ENCODE measurements at places on chromosomes 1 and 21.

DNA sequence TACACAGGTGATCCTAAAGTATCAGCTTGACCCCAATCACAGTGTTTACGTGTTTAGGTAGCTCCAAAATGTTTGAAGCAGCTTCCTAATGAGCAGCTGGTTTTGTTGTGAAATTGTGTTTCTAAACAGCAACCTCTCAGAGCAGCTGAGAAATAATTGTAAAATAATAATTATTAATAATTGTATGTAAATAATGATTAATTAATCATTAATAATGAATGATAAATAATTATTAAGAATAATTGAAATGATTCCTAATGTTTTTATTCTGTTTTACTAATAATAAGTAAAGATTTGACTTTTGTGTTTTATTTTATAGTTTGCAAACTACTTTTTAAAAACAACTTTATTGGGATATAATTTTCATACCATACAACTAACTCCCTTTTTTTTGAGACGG is 182.2 kb downstream of the URB2 start:
- no peaks in the 10 kb centered on the region for H3K36me3 ChIP-seq
- no peak for DNase-seq
- H3K4me3 ChIP-seq, result no peak overlapping the region
- H3K27me3 ChIP-seq, result no peaks in the 10 kb centered on the region
- H3K27ac ChIP-seq, result no peak overlapping the region

GRCh38 chr1:225541383-225541782 is 111.5 kb downstream of the ENAH start:
- H3K27ac ChIP-seq, result no peak overlapping the region
- no peak for DNase-seq
- peaks cover 33% of the 10 kb centered on the region for H3K4me1 ChIP-seq
- no peak overlapping the region for H3K4me3 ChIP-seq
- H3K27me3 ChIP-seq, result no peaks in the 10 kb centered on the region
- H3K36me3 ChIP-seq, result no peaks in the 10 kb centered on the region

GRCh38 chr1:248627971-248628844 is 6.7 kb downstream of the OR2T11 start:
- no peak overlapping the region for H3K27ac ChIP-seq
- H3K4me3 ChIP-seq, result peak overlapping the region; percentile 32
- H3K36me3 ChIP-seq, result no peaks in the 10 kb centered on the region
- no peaks in the 10 kb centered on the region for H3K4me1 ChIP-seq

DNA sequence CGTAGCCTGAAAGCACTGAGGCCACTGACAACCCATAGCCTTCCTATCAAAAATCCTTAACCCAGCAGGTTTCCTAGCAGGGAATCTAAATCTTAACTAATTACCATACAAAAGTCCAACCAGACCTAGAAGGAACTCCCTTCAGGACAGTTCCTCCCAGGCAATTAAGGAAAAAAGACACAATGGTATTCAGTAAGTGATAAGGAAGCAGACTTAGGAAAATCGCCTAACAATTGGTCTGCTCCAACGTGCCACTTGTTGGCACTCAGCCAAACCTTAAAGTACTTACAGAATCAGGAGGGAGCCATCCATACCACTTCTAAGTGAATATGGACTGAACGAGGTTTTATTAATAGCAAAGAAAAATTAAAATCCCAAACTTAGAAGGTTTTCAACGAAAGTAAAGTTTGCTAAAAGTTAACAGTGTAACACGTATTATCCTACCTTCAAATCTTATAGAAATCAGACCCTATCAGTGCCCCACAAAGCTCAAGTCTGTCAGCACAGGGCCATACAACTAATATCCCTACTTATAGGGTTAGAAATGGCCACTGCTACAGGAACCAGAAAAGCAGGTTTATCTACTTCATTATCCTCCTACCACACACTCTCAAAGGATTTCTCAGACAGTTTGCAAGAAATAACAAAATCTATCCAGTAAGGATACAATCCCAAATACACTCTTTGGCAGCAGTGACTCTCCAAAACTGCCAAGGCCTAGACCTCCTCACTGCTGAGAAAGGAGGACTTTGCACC is 29.0 kb downstream of the SPATA6 start:
- peaks cover 10% of the 10 kb centered on the region for H3K36me3 ChIP-seq
- H3K4me3 ChIP-seq, result no peak overlapping the region
- H3K27ac ChIP-seq, result no peak overlapping the region
- no peaks in the 10 kb centered on the region for H3K4me1 ChIP-seq
- no peaks in the 10 kb centered on the region for H3K27me3 ChIP-seq

GRCh38 chr1:36511804-36512798 is 29.4 kb upstream of the CSF3R start:
- H3K4me3 ChIP-seq, result no peak overlapping the region
- H3K27ac ChIP-seq, result peak overlapping the region; percentile 47
- peak; percentile 42 for DNase-seq

- peak overlapping the region; percentile 88 for H3K27ac ChIP-seq
- H3K4me1 ChIP-seq, result peaks cover 100% of the 10 kb centered on the region
- DNase-seq, result peak; percentile 47
- peaks cover 54% of the 10 kb centered on the region for H3K36me3 ChIP-seq
- H3K27me3 ChIP-seq, result peaks cover 10% of the 10 kb centered on the region
- peak overlapping the region; percentile 83 for H3K4me3 ChIP-seq
Measured at GRCh38 chr1:66350001-66350547, 183.9 kb upstream of the SGIP1 start.

DNA sequence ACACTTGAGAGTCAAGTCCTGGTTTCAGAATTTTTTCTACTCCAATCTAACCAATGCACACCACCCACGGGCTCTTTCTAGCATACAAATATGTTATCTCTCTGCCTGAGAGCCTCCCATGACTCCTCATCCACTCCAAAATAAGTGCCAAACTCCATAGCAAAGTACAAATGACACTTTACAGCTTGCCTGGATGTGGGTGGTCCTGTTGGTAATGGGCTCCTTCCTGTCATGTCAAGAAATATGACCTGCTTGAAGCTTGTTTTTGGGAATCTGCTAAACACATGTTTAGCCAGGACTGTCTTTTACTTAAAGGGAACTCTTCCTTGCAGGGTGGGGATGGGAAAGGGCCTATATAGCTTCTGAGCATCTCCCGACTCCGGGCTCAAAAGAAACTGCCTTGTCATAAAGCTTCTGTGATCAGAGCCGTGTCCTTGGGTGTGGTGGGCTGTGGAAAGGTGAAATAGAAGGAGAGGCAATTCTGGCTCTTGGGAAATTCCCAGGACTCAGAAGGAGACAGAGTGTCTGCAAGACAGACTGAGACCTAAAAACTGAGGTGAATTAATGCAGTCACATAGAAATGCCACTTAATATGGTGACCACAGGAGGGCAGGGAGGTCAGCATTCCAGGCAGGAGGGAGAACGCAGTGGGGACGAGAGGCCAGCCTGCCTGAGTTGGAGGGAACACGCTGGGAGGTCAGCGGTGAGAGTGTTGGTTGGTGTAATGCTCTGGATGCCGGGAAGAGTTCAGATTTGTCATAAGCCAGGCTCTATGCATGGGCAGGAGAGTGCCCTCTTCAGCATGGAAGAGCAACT is 6.1 kb upstream of the IGFN1 start:
- peaks cover 26% of the 10 kb centered on the region for H3K27me3 ChIP-seq
- peak; percentile 84 for DNase-seq
- H3K4me1 ChIP-seq, result peaks cover 15% of the 10 kb centered on the region
- no peak overlapping the region for H3K4me3 ChIP-seq
- H3K27ac ChIP-seq, result no peak overlapping the region

GRCh38 chr1:205285381-205286101 is 36.0 kb downstream of the NUAK2 start:
- H3K27me3 ChIP-seq, result no peaks in the 10 kb centered on the region
- peaks cover 65% of the 10 kb centered on the region for H3K4me1 ChIP-seq
- DNase-seq, result no peak
- H3K4me3 ChIP-seq, result peak overlapping the region; percentile 46
- peak overlapping the region; percentile 95 for H3K27ac ChIP-seq
- no peaks in the 10 kb centered on the region for H3K36me3 ChIP-seq

DNA sequence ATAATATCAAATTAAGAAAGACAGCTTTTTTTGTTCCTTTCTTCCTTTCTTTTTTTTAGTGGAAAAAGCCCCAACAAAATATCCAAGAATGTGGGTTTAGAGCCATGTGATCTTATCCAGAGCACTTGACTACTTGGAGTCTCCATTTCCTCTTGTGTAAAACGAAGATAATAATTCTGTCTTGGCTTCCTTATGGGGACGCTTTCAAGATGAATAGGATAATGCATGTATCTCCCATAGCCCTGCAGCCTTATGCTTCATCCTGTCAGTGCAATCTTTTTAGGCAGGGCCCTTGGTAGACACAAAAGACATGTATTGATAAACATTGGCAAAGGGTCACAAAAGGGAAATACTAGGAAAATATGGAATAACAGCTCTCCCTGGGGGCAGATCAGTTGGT is 34.8 kb downstream of the ZBTB18 start:
- H3K4me3 ChIP-seq, result no peak overlapping the region
- no peak for DNase-seq

DNA sequence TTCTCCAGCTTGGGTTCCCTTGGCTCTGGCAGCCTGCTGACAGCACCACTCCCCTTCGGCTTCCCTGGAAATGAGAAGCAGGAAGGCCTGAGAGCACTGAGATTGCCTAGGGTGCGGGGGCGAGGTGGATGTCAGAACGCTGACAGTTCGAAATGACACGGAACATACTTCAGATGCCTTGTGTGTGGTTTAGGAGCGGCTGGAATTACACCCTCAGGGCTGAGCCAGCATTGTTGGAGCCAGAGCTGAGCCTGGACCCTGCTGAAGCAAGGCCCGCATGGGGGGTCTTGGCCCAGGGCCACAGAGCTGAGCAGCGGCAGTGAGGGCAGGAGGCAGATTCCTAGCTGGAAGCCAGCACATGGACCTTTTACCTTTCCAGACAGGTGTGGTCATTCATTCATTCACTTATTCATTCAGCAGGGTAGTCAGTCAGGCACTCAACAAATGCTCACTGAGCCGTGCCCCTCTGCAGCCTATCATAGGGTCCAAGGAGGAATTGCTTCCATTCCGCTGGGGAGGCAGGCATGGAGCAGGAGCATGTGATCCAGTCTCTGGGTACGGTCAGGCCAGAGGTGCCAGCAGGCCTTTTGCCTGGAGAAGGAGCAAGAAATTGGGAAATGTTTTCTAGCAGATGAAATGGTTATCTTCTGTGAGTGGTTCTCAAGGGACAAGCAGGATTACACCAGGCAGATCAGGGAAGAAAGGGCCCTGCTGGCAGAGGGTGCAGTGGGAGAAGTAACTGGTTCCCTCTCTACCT is 6.6 kb upstream of the FOXE3 start:
- peaks cover 75% of the 10 kb centered on the region for H3K4me1 ChIP-seq
- peak overlapping the region; percentile 56 for H3K4me3 ChIP-seq
- H3K36me3 ChIP-seq, result no peaks in the 10 kb centered on the region
- DNase-seq, result peak; percentile 80

DNA sequence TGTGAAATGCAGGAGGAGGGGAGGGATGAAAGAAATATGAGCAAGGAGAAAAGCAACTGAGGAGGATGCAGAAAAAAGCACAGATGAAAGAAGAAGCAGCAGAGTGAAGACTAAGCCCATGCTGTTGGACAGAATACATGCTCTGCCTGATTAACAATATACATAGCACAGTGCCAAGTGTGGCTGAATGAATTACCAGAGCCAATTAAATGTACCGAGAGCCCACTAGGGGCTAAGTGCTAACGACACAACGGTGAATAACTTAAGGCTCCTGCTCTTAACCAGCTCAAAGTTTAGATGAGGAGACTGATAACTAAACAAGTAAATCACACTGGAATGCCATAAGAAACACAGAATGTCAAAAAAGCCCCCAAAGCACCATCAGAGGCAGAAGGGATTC is 15.6 kb downstream of the CADM3 start:
- H3K36me3 ChIP-seq, result no peaks in the 10 kb centered on the region
- no peak overlapping the region for H3K27ac ChIP-seq
- no peak overlapping the region for H3K4me3 ChIP-seq
- no peak for DNase-seq
- H3K4me1 ChIP-seq, result peaks cover 12% of the 10 kb centered on the region

DNA sequence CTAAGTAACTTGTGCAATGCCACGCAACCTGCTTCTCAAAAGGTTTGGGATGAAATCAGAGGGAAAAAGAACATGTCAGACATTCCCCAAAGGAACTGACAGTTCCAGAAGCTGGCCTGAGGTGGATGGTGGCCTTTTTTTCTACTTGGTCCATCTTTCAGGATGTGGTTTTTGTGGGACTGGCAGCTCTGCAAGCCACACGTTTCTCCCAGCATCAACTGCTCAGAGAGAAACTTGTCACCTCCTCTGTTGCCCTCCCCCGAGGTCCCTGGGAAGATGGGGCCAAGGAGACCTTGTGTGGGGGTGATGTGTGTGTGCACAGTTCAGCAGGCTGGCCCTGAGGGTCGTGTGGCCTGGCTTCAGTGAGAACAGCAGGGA is 2.5 kb upstream of the DHRS3 start:
- H3K36me3 ChIP-seq, result no peaks in the 10 kb centered on the region
- DNase-seq, result no peak
- H3K4me3 ChIP-seq, result no peak overlapping the region

DNA sequence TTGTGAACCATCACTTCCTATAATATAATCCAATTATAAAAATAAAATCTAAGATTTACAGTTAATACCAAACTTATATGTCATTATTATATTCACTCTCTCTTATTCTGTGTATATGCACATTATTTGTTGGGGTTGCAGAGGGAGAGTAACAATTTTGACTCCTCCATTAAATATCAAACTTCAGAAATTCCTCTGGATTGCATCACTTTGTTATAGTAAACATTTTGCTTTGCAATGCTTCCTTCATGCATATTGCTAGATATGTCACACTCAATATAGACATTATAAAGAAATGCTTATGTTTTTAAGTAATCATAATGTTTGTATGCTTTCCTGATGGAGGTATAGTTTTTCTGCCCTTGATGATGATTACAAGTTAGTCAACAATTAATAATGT is 999.0 kb upstream of the ADGRL2 start:
- DNase-seq, result no peak
- H3K4me3 ChIP-seq, result no peak overlapping the region
- H3K36me3 ChIP-seq, result 0 out of 2 replicates have a peak, but pooled peaks cover 4% of the 10 kb centered on the region
- H3K27me3 ChIP-seq, result no peaks in the 10 kb centered on the region
- no peaks in the 10 kb centered on the region for H3K4me1 ChIP-seq

GRCh38 chr1:26784023-26784871 is 3.5 kb upstream of the PIGV start:
- peaks cover 13% of the 10 kb centered on the region for H3K27me3 ChIP-seq
- peaks cover 78% of the 10 kb centered on the region for H3K4me1 ChIP-seq
- H3K4me3 ChIP-seq, result peak overlapping the region; percentile 20
- H3K27ac ChIP-seq, result peak overlapping the region; percentile 100
- peak; percentile 33 for DNase-seq
- H3K36me3 ChIP-seq, result peaks cover 43% of the 10 kb centered on the region

DNA sequence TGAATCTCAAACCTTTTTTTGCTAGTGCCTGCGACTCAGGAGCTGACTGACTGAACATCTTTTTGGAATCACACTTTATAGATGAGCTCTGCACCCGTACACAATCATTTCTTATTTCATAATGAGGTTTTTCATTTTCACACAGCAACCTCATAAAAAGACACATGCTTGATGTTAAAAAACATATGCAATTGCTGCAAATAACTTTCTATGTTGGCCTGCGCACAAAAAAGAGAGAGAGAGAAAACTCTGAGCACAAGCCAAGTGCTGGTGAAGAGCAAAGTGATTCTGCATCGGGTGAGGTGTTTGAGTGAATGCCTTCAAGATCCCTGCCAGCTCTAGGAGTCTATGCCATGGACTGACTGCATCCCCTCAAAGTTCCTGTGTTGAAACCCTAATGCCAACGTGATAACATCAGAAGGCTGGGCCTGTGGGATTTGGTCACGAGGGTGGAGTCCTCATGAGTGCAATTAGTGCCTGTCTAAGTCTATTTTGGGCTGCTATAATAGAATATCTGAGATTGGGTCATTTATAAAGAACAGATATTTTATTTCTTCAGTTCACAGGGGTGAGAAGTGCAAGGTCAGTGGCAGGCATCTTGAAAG is 36.6 kb downstream of the C1orf87 start:
- no peak overlapping the region for H3K27ac ChIP-seq
- no peak for DNase-seq
- H3K36me3 ChIP-seq, result no peaks in the 10 kb centered on the region
- H3K4me3 ChIP-seq, result no peak overlapping the region
- no peaks in the 10 kb centered on the region for H3K27me3 ChIP-seq

All from HFFc6 (cell line).